ENCODE measurements at places on chromosomes 2 and 18.

DNA sequence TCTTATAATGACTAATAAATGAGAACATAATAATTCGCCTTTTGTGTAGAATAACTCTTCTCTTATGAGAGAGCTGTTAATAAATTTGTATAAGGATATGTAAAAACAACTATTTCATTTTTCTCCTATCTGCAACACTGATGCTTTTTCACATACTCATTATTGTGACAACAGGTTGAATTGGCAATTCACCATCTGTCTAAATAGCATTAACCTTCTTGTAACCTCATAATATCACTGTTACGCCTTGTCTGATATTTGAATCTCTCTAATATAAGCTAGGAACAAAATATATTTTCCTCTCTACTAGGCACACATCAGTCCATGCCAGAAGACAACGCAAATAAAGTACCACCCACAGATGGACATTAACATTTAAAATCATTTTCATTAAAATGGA, 938.9 kb downstream of the CPS1 start:
- DNase-seq = no peak

DNA sequence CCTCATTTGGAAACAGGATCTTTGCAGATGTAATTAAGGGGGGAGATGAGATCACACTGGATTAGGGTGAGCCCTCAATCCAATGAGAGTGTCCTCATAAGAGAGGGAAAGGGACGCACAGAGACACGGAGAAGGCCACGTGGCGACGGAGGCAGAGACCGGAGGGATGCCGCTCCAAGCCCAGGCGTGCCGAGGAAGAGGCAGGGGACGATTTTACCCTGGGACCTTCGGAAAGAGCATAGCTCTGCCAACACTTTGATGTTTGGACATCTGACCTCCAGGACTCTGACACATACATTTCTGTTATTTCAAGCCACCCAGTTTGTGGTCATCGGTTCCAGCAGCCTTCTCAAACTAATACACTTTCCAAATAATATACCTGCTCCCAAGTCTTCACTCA, 84.4 kb upstream of the ZCCHC2 start:
- DNase-seq = no peak

GRCh38 chr2:49753344-49753985, 599.1 kb upstream of the FSHR start:
- DNase-seq = no peak

- no peak for DNase-seq
Observed at GRCh38 chr2:96431319-96431718, 73.8 kb downstream of the NEURL3 start.

DNA sequence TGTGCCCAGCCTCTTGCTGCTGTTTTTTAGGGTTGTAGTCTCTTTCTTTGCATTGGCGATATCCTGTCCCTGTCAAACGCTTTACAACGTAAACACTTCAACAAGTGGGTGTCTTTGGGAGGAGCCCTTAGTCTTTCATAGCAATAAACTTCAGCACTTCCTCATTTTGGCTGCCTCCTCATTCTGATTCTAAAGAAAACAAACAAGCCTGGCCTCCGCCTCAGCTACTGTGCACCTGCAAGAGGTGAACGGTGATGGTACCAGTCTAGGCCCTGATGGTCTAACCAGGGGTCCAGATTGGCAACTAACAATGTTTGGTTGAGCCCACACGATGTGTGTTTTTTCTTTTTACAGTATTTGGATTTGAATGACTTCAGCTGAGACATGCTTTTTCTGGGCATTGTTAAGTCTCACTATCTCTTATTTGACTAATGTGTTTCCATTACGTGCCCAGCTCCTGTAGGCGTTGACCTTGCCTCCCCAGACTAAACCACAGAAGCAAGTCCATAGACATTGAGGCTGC, 53.2 kb upstream of the CUL3 start:
- no peak for DNase-seq

DNA sequence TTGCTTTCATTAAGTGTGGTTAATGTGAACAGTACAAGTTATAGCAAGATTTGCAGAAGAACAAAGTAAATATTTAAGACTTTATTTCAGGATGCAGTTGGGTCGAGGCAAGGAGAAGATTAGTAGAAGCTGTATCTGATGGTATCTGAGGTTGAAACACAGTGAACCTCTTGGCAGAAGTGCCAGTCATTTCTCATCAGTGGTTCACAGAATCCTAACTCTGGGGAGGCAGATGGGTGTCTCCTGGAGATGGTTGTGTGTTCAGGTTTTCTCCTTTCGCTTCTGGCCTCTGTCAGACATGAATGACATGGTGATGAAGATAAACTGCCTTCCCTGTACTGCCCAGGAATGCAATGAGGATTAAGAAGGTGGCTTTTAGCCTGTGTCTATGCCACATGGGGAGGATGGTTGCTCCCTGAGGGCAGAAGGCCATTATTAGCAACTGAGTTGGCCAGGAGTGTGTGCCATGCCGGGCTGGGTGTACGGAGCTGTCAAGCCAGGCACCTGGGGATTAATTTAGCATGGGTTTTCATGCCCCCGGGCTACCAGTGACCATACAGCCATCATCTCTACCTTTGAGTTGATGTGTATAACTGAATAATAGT, 28.0 kb downstream of the MGAT5 start:
- no peak for DNase-seq

DNA sequence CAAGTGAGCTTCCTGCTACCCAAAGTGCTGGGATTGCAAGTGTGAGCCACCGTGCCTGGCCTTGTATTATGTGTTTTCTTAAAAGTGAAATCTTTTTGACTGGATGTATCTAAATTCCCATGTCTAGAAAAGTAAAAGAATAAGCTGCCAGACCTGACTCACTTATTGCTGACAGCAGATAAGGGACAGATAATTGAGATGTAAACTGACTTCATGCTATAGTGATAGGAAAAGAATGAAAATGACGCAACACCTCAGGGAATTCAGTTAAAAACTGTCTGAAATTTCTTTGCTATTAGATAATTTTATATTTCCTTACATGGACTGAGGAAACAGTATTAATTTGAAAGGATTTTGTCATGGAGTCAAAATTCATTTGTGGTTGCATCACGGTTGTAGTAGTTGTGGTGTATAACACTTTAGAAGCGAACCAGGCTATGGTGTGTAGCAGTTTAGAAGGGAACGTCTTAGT, 19.4 kb downstream of the TTC27 start:
- DNase-seq = no peak

All from cortex of kidney (tissue), 1 donor.